ENCODE measurements at places on chromosomes 11 and 22. TPM values are rescaled to one million over a fixed set of nuclear protein-coding genes. Genes with fewer than 3 reads are reported as not detected.

Gene OOSP2
- total RNA-seq: not detected

Gene RCOR2
- 0.09 TPM for total RNA-seq

Gene LARGE2
- 5.1 TPM for total RNA-seq

Gene RASGRP2
- 574 TPM for total RNA-seq

Gene ALDH3B2
- total RNA-seq: not detected

DNA sequence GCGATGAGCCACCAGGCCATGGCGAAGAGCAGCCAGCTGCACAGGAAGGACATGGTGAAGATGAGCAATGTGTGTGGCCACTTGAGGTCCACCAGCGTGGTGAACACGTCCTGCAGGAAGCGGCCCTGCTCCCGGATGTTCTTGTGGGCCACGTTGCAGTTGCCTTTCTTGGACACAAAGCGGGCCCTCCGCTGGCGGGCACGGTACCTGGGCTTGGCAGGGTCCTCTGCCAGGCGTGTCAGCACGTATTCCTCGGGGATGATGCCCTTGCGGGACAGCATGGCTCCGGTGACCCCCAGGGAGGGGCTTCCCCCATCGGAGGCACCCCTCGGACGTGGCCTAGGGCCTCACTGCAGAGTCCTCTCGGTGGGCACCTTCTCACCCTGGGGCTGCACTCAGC lies 648 bp downstream of the KCNJ11 start:
- H3K4me3 ChIP-seq: no peak overlapping the region
- H3K36me3 ChIP-seq: no peaks in the 10 kb centered on the region
- no peaks in the 10 kb centered on the region for H3K4me1 ChIP-seq

DNA sequence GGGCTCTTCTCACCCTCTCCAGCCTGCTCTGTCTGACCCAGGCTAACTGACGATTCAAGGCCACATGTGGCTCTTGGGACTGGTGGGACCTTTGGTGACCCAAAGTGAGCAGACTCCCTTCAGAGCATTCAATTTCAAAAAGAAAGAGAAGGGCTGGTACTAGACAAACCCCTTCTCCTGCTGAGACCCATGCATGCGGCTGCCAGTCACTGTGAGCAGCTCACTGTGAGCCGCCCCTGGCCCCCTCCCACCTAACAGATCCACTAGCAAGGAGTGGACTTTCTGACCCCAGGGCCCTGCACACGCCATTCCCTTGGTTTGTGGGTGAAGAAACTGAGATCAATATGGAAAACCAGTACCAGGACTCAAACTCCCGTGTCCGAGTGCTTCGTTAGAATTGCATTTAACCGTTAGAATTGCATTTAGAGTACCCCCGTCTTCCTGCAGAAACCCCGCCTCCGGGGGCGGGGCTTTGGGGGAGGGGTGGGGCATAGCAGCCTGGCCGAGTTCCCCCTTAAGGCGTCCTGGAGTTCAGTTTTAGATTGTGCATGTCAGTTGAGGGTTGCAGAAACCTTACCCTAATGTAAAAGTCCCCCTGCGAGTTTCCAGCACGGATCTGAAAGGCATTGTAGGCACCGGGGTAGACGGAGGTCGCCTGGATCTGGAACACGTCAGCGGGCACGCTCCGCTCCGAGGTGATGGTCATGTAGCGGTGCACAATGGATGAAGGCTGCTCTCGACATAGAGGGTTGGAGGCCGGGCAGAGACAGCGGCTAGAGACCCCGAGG lies 5.1 kb downstream of the EFEMP2 start:
- H3K27me3 ChIP-seq: no peaks in the 10 kb centered on the region
- peaks cover 49% of the 10 kb centered on the region for H3K36me3 ChIP-seq
- peaks cover 33% of the 10 kb centered on the region for H3K4me1 ChIP-seq
- no peak for DNase-seq
- no peak overlapping the region for H3K4me3 ChIP-seq
- no peak overlapping the region for H3K27ac ChIP-seq

GRCh38 chr11:64372021-64372420 lies 13.1 kb downstream of the RPS6KA4 start:
- H3K4me3 ChIP-seq: no peak overlapping the region
- H3K36me3 ChIP-seq: peaks cover 20% of the 10 kb centered on the region
- H3K4me1 ChIP-seq: no peaks in the 10 kb centered on the region
- no peaks in the 10 kb centered on the region for H3K27me3 ChIP-seq

- no peak for DNase-seq
- no peak overlapping the region for H3K4me3 ChIP-seq
- H3K27ac ChIP-seq: no peak overlapping the region
- H3K27me3 ChIP-seq: no peaks in the 10 kb centered on the region
Observed at GRCh38 chr11:60111793-60112192, 23.3 kb downstream of the MS4A2 start.

DNA sequence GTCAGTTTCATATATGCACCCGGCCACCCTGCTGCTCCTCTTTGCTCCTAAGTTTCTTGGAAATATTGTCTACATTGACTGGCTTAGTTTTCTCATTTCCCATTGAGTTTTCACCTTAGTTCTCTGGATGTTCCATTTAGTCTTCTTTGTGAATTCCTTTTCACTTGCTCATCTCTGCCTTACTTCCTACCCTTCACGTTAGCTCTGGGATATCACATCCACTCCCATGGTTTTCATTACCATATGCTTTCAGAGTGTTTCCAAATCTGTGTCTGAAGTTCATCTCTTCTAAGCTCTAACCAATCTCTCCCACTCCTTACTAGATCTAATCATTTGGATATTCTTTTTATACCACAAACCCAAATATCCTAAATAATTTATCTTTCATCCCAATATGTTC lies 226.4 kb downstream of the FAM76B start:
- no peaks in the 10 kb centered on the region for H3K27me3 ChIP-seq
- H3K27ac ChIP-seq: no peak overlapping the region
- no peak for DNase-seq
- no peaks in the 10 kb centered on the region for H3K36me3 ChIP-seq
- no peaks in the 10 kb centered on the region for H3K4me1 ChIP-seq

- no peaks in the 10 kb centered on the region for H3K36me3 ChIP-seq
- H3K4me3 ChIP-seq: no peak overlapping the region
- DNase-seq: no peak
- no peak overlapping the region for H3K27ac ChIP-seq
Observed at GRCh38 chr11:116454020-116454645, 318.7 kb downstream of the BUD13 start.

GRCh38 chr11:87351676-87352075 lies 313.9 kb downstream of the TMEM135 start:
- no peaks in the 10 kb centered on the region for H3K4me1 ChIP-seq
- no peaks in the 10 kb centered on the region for H3K36me3 ChIP-seq
- H3K27ac ChIP-seq: no peak overlapping the region
- no peak for DNase-seq
- H3K27me3 ChIP-seq: no peaks in the 10 kb centered on the region

DNA sequence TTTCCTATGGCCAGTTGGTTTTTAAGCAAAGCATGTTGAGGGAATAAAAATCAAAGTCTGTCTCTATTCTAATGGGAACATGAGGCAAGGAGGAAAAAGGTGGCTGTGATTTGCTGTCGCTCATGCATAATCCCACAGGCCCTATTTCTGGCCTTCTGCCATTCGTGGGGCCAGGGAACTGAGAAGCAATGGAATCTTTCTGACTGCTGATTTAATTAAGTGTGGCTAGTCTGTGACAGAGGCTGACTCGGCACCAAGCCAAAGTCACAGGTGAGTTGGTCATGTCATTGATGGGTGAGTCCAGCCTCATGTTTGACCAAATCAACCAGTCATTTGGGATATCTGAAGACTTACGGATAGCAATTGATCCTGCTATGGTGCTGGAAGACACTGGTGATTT lies 429.3 kb upstream of the CADM1 start:
- no peaks in the 10 kb centered on the region for H3K36me3 ChIP-seq
- DNase-seq: no peak
- H3K27ac ChIP-seq: no peak overlapping the region
- no peak overlapping the region for H3K4me3 ChIP-seq
- no peaks in the 10 kb centered on the region for H3K27me3 ChIP-seq

GRCh38 chr11:46677991-46678740 lies 22.3 kb downstream of the ARHGAP1 start:
- no peaks in the 10 kb centered on the region for H3K27me3 ChIP-seq
- H3K27ac ChIP-seq: no peak overlapping the region
- peaks cover 48% of the 10 kb centered on the region for H3K4me1 ChIP-seq
- DNase-seq: no peak
- H3K4me3 ChIP-seq: no peak overlapping the region
- peaks cover 21% of the 10 kb centered on the region for H3K36me3 ChIP-seq

- no peak overlapping the region for H3K4me3 ChIP-seq
- no peaks in the 10 kb centered on the region for H3K27me3 ChIP-seq
- H3K27ac ChIP-seq: no peak overlapping the region
- peaks cover 12% of the 10 kb centered on the region for H3K4me1 ChIP-seq
Observed at GRCh38 chr22:17235149-17235655, 16.0 kb upstream of the ADA2 start.

DNA sequence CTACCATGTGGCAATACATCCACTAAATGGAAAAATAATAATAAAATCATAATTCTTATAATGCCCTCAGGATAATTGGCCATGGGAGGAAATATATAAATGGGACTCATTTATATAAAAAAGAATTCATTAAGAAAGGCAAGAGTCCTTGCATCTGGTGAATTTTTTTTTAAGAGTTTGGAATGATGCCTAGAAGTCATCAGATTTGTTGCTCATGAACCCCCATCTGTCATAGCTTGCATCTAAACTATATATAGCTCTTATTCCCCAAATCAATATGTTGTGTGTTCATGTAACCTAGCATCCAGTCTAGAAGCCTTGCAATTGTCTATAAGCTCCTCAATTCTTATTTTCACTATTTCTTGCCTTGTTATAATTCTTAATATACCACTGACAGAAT lies 75.9 kb downstream of the CADM1 start:
- no peaks in the 10 kb centered on the region for H3K36me3 ChIP-seq
- no peak overlapping the region for H3K27ac ChIP-seq
- peaks cover 3% of the 10 kb centered on the region for H3K27me3 ChIP-seq
- no peaks in the 10 kb centered on the region for H3K4me1 ChIP-seq
- DNase-seq: no peak
- H3K4me3 ChIP-seq: no peak overlapping the region

DNA sequence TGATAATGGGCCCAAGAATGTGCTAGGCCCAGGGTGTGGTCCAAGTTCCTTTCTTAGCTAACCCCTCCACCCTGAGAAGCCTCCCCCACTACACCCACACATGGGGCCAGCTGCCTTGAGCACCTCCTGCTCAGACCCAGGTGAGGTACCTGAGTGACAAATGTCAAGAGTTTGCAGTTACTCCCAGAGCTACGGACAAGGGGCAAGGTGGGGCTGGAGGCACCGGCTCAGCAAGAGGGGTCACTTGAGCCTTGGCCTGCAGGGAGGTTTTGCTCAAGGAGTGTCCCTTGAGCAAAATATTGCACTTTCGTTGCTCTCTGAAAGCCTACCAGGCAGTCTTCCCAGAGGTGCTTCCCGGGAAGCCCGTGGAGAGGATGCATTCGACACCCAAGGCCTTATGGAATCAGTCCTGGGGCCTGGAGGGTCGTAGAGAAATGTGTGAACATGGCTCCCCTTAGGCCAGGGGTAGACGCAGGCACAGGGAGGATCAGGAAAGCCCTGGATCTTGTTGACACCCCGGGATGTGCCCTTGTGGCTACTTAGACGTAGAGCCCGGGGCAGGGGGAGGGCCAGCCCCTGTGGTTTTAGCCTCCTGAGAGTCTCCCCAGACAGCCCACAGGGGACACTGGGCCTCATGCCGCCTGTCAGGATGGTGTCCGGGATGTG lies 114.2 kb downstream of the KCNQ1 start:
- no peaks in the 10 kb centered on the region for H3K36me3 ChIP-seq
- no peak overlapping the region for H3K4me3 ChIP-seq
- peaks cover 15% of the 10 kb centered on the region for H3K4me1 ChIP-seq
- DNase-seq: peak; percentile 1
- H3K27ac ChIP-seq: no peak overlapping the region

DNA sequence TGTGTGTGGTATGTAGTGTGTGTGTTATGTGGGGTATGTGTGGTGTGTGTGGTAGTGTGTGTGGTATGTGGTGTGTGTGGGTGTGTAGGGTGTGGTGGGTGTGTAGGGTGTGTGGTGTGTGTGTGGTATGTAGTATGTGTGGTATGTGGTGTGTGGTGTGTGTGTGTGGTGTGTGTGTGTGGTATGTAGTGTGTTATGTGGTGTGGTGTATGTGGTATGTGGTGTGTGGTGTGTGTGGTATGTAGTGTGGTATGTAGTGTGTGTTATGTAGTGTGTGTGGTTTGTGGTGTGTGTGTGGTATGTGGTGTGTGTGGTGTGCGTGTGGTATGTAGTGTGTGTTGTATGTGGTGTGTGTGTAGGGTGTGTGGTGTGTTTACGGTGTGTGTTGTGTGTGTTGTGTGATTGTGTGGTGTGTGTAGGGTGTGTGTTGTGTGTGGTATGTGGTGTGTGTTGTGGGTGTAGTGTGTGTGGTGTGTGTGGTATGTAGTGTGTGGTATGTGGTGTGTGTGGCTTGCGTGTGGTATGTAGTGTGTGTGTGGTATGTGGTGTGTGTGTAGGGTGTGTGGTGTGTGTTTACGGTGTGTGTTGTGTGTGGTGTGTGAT lies 4.2 kb upstream of the PPP6R2 start:
- H3K27ac ChIP-seq: no peak overlapping the region
- H3K36me3 ChIP-seq: no peaks in the 10 kb centered on the region
- H3K4me3 ChIP-seq: no peak overlapping the region
- no peak for DNase-seq

GRCh38 chr11:82978422-82979099 lies 77.0 kb downstream of the DDIAS start:
- no peak for DNase-seq
- no peaks in the 10 kb centered on the region for H3K27me3 ChIP-seq
- H3K4me1 ChIP-seq: peaks cover 3% of the 10 kb centered on the region
- H3K4me3 ChIP-seq: no peak overlapping the region
- H3K36me3 ChIP-seq: peaks cover 11% of the 10 kb centered on the region

GRCh38 chr11:106231591-106231990 lies 154.1 kb downstream of the AASDHPPT start:
- no peak overlapping the region for H3K4me3 ChIP-seq
- H3K36me3 ChIP-seq: no peaks in the 10 kb centered on the region
- DNase-seq: no peak
- no peaks in the 10 kb centered on the region for H3K27me3 ChIP-seq
- no peaks in the 10 kb centered on the region for H3K4me1 ChIP-seq

- H3K27me3 ChIP-seq: no peaks in the 10 kb centered on the region
- H3K4me1 ChIP-seq: no peaks in the 10 kb centered on the region
- no peak for DNase-seq
- H3K27ac ChIP-seq: no peak overlapping the region
Observed at GRCh38 chr11:86151174-86152005, 82.5 kb upstream of the PICALM start.

DNA sequence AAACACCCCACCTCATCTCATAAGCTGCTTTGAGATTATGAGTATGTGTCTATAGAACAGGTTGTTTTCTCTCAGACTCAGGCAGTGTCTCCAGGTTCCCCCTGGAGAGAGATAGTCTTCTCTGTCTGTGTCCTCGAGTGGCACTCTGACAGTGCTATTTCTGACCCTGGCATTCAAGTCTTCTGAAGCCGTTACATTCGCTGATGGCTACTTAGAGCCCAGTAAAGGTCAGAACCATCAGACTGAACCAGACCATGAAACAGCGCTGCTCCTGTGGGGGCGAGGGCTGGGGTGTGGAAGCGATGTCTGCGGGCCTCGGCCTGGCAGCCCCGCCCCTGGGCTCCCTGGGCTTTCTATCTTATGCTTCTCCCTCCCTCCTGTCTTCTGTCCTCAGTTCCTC lies 23.5 kb downstream of the SHISA8 start:
- H3K4me3 ChIP-seq: no peak overlapping the region
